ENCODE measurements at places on chromosomes 6 and 20.

GRCh38 chr6:166592821-166593220 is 6.3 kb upstream of the RAMACL start:
- DNase-seq: no peak

DNA sequence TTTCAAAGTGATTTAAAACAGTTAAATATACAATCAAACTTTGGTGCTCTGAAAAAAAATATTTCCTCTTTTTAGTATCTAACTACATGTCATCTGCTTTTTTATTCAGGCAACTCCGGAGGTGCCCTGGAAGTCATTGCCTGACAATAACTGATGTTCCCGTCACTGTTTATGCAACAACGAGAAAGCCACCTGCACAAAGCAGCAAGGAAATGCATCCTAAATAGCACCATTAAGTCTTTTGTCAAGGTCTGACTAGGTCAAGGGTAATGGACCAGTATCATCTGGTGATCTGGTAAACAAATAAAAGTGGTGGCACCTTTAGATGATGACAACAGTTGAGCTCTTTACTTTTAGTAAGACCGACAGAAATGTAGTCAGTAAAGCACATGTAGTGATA is 13.2 kb downstream of the FAM229B start:
- no peak for DNase-seq

GRCh38 chr6:44701637-44702101 is 314.2 kb downstream of the CDC5L start:
- no peak for DNase-seq

GRCh38 chr6:105675715-105676397 is 273.0 kb upstream of the PREP start:
- no peak for DNase-seq

- no peak for DNase-seq
These were observed 659.7 kb upstream of the FLRT3 start for GRCh38 chr20:14996883-14997672.

- DNase-seq: no peak
These were observed 13.4 kb upstream of the MYO6 start for GRCh38 chr6:75735491-75736186.

DNA sequence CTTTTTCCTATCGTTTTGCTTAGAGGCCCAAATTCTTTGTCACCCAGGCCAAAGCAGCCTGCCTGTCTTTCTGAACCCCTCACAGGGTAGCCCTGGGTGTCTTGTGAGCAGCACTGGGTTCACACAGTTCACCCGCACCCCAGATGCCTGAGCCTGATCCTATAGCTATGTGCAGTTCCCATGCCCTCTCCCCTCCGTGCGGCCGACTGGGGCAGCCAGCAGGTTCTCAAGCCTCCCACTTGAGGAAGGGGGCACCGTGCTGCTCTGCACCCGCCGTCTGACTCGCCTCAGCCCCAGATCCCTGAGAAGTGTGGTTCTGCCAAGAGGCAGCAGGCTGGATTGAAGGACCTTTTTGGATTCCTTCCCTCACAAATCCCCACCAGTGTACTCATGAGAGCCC is 89.0 kb downstream of the PSMB1 start:
- DNase-seq: no peak

GRCh38 chr6:13286181-13286580 is 42.2 kb downstream of the TBC1D7 start:
- no peak for DNase-seq

DNA sequence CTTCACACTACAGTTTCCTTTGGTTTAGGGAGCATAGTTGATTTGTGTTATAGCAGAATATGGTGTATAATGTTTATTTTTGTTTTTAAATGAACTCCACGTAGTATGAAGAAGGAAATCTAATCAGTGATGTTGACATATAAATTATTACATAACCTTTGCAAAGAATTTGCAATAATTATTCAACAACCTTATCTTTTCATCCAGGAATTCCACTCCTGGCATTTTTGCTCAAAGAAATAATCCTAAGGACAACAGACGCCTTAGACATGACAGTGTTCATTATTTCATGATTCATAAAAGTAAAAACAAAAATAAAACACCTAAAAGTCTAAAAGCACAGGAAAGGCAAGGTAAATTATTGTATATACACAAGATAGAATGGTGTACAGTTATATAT is 229.2 kb downstream of the EPM2A start:
- no peak for DNase-seq

Measured in activated T-cell treated with anti-CD3 and anti-CD28 coated beads for 24 hours (primary cell).